ENCODE measurements at places on chromosomes 13 and 19.

DNA sequence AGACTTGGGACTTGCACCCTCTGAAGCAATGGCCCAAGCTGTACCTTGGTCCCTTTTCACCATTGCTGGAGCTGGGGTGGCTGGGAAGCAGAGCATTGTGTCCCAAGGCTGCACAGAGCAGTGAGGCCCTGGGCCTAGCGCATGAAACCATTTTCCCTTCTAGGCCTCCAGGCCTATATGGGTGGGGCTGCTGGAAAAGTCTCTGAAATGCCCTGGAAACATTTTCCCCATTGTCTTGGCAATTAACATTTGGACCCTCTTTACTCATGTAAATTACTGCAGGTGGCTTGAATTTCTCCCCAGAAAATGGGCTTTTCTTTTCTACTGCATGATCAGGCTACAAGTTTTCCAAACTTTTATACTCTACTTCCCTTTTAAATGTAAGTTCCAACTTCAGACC is 510.5 kb downstream of the SLITRK6 start:
- DNase-seq = no peak

DNA sequence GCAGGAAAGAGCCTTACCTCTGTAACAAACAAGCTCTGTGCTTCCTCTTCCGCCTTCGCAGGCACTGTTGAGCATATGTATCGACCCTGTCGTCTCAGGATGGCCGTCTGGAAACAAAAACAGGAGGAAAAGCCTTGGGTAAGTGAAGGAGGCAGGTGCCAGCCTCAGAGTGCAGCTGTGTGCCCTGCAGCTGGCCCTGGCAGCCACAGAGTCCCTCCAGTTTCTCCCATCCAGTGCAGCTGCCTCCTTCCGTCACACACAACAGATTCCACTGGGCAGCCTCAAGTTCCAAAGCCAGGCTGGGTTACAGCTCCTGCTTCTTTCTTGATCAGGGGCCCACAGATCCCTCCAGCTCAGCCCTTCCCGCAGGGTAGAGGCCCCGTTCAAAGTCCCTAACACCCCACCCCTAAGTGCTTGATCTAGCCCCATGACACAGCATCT is 47.7 kb downstream of the DOCK9 start:
- no peak for DNase-seq

- no peak for DNase-seq
These were observed 45.0 kb upstream of the IL17D start for GRCh38 chr13:20658451-20659040.

DNA sequence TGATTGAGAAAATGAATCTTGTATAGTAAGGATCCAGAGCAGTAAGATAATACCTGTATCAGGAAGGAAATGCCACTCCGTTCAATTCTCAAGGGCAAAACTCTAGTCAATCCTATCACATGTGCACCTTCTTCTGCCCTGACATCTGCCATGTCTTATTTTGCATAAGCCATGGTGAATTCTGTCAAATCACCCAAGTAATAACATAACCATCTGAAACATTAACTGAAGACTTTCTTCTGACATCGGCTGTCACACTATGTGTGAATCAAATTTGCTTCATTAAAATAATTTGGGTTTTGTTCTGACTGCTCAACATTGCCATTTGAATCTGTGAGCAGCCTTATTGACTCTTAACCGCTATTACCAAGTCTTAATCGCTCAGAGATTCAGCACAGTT is 91.2 kb downstream of the PCDH9 start:
- no peak for DNase-seq

- DNase-seq = no peak
These were observed 40.6 kb downstream of the DCLK1 start for GRCh38 chr13:36090592-36090991.

DNA sequence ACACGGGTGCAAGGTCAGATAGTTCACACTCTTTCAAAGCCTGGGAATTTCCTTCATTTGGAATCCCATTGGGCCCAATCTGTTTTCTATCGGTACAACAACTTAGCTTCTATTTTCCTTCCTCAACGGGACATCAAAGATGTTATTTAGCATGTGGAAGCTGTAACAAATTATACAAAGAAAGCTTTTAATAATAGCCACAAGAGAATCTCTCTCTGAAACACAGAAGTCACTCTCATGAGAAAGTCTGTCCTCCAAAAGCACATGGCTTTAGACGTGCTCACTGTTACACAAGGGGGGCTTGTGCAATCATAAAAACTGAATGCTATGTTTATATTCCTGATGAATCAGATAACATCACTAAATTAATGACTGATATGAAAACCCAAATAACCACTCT is 28.9 kb upstream of the CYSLTR2 start:
- no peak for DNase-seq

GRCh38 chr19:3949997-3950859 is 17.4 kb downstream of the NMRK2 start:
- DNase-seq = no peak

- no peak for DNase-seq
These were observed 32.2 kb upstream of the DOCK9 start for GRCh38 chr13:99009987-99010551.

DNA sequence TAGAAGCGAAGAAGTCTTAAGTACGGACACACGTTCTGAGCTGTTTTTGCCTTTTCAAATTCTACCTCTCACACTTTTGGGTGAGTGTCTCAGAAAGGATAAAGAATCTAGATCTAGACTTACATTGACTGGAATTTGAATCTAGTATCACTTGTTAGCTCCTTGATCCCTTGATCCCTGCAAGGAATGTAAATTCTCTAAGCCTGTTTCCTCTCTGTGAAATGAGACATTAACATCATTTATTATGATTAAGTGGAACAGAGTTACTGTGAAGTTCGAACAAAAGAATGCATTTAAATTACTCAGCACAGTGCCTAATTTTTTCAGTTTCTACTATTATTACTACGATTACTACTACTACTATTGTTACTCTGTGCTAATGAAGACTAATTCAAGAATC is 86.6 kb upstream of the POSTN start:
- no peak for DNase-seq

- DNase-seq = no peak
These were observed 133.7 kb downstream of the RAP2A start for GRCh38 chr13:97567510-97568243.

GRCh38 chr19:34974646-34975045 is 10.6 kb upstream of the ZNF792 start:
- DNase-seq = no peak

- no peak for DNase-seq
These were observed 106.8 kb downstream of the NHLRC3 start for GRCh38 chr13:39144941-39145533.

DNA sequence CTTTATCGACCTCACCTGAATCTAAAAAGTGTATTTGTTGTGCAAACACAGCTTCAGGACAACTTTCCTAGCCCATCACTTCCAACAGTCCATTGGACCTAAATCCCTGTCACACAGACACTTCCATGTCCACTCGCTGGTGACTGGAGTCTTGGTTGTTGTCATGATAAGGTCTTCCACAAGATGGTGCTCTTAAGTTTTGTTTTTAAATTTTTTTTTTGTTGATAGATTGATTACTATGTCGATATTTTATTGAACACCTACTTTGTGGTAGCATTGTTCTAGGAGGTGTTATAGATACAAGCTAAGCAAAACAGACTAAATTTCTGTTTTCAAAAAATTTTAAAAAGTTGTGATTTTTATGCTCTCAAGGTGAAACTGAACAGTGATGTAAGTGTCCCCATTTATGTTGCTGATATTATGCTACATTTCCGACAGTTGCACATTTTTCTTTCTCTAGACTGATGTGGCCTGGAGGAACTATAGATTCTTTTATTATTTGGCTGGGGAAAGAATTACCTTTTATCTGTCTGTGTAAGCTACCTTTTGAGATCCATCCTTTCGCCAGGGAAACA is 8.1 kb upstream of the ERICH6B start:
- DNase-seq = no peak

- DNase-seq = no peak
These were observed 2.0 kb upstream of the CSNK1A1L start for GRCh38 chr13:37107456-37107855.

GRCh38 chr19:17460372-17461230 is at the start of gene NXNL1:
NXNL1 (minus strand) TSS chr19:17460926; CDS start chr19:17460869, 57 bp downstream.
- no peak for DNase-seq

GRCh38 chr19:28313633-28314032 is 899.3 kb downstream of the UQCRFS1 start:
- no peak for DNase-seq
